ENCODE measurements at places on chromosomes 5 and 9. TPM values are rescaled to one million over a fixed set of nuclear protein-coding genes. Genes with fewer than 3 reads are reported as not detected.

The LECT2 gene
- total RNA-seq: not detected

The CA9 gene
- 2.3 TPM for total RNA-seq

The CHSY3 gene
- 1.7 TPM for total RNA-seq

The ELOVL7 gene
- 0.33 TPM for total RNA-seq

The ACOT12 gene
- 2.2 TPM for total RNA-seq

The TLR4 gene
- total RNA-seq: 6.0 TPM

The FBP2 gene
- not detected for total RNA-seq

The FAM114A2 gene
- total RNA-seq: 50.6 TPM

The FOXD4L6 gene
- not detected for total RNA-seq

The QRFP gene
- total RNA-seq: not detected

The PIP5K1B gene
- not detected for total RNA-seq

The FGF10 gene
- total RNA-seq: 7.3 TPM

The ENTPD2 gene
- not detected for total RNA-seq

The PCDHGA8 gene
- 5.6 TPM for total RNA-seq

The ATOSB gene
- 26.5 TPM for total RNA-seq

The ADAMTS2 gene
- total RNA-seq: 76.6 TPM

The ARHGEF37 gene
- total RNA-seq: 2.2 TPM

The FCN2 gene
- total RNA-seq: not detected

The INSL6 gene
- total RNA-seq: not detected

The POU5F2 gene
- 0.99 TPM for total RNA-seq

The GOLM1 gene
- total RNA-seq: 54.6 TPM

The CLINT1 gene
- 84.5 TPM for total RNA-seq

The DPYSL3 gene
- total RNA-seq: 185 TPM

The PKD2L2 gene
- not detected for total RNA-seq

The C5orf52 gene
- total RNA-seq: not detected

The BNIP1 gene
- total RNA-seq: 19.2 TPM

The TNFSF8 gene
- not detected for total RNA-seq

The GPR107 gene
- 31.1 TPM for total RNA-seq

The PCDHGA1 gene
- total RNA-seq: 2.3 TPM

The DMRT3 gene
- not detected for total RNA-seq

The NIM1K gene
- 9.1 TPM for total RNA-seq

The AGXT2 gene
- 0.17 TPM for total RNA-seq

The FRMD3 gene
- 0.44 TPM for total RNA-seq

The SLC23A1 gene
- not detected for total RNA-seq

The EGFLAM gene
- 3.0 TPM for total RNA-seq

The ST6GALNAC6 gene
- 90.0 TPM for total RNA-seq

The PCDHB10 gene
- total RNA-seq: 0.66 TPM

The MAST4 gene
- 10.8 TPM for total RNA-seq

The ZBED3 gene
- 2.8 TPM for total RNA-seq

The GHR gene
- 3.5 TPM for total RNA-seq

The IRX2 gene
- 2.0 TPM for total RNA-seq

The GFI1B gene
- not detected for total RNA-seq

The FPGS gene
- total RNA-seq: 75.0 TPM

The SPINK5 gene
- not detected for total RNA-seq

The PCDHA11 gene
- total RNA-seq: 0.50 TPM

Data from smooth muscle cell of trachea (primary cell).